ENCODE measurements at places on chromosomes 12 and 14.

- no peak for DNase-seq
Observed at GRCh38 chr14:86430853-86431252, 900.9 kb downstream of the FLRT2 start.

DNA sequence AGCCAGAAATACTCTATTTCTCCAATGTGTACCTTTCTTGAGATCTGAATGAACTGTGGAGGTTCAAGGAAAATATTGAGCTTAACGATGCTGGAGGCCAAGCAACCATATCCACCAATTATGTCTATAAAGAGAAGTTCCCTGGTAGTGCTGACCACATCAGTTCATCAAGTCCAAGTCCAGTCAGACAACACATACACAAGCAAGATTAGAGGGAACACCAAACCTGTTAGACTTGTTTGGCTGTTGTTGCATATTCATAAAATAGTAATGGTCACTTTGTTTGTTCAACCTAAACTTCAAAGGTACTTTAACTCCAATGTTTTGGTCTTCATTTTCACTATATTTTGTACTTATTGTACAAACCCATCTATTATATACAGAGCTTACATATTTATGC lies 81.6 kb downstream of the LMO3 start:
- no peak for DNase-seq

DNA sequence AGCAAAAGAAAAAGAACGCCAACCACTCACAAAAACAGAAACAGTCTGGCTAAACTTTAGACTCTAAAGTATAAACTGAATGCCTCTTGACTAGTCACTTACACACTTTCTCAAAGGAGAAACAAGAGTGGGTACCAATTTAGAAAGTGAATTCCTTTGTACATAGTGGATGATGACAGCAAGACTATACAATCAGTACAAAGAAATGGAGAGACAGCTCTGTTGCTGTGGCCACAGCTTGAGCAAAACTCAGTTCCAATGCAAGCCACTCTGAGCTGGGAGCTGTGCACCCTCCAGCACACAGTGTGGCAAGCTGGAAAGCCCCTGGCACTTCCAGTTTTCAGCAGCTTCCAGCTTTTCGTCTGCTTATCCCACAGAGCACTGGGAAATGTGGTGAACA lies 21.7 kb downstream of the NT5DC3 start:
- no peak for DNase-seq

GRCh38 chr14:99518441-99519346 lies 37.5 kb downstream of the CCNK start:
- DNase-seq, result peak; percentile 38

- no peak for DNase-seq
Observed at GRCh38 chr12:6347367-6348338, 5.8 kb upstream of the TNFRSF1A start.

- DNase-seq, result no peak
Observed at GRCh38 chr14:55412676-55413075, 1.0 kb upstream of the ATG14 start.

DNA sequence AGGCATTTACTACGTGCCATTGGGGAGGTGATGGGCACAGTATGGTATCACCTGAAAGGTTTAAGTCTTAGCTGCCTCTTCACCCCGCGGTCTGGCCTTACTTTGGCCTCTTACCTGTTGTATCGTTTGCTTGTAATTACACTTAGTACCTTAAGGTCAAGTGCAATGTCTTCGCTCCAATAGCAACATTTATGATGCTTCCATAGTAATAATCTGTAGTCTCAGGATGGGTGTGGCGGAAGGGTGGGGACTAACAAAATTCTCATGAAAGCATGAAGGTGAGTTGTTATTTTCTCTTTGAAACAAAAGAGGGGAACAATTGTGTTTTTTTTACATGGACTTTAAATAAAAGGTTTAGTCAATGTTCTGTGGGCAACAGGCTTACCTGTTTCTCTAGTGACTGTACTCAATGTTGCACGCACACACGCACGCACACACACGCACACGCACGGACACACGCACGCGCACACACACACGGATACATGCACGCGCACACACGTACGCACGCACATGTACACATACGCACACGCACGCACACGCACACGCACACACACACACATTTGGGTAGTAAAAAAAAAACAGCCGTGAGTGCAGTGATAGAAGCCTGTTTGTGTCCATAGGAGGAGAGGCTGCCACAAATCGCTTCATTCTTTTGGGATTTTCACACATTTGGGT lies 91.4 kb downstream of the DNAH10 start:
- no peak for DNase-seq

- no peak for DNase-seq
Observed at GRCh38 chr12:64218597-64218996, 3.5 kb downstream of the KICS2 start.

- no peak for DNase-seq
Observed at GRCh38 chr12:122304924-122305323, 38.6 kb upstream of the VPS33A start.

- DNase-seq, result no peak
Observed at GRCh38 chr14:95006051-95006450, 151.3 kb downstream of the DICER1 start.

GRCh38 chr12:13606290-13606689 lies 375.1 kb downstream of the GRIN2B start:
- no peak for DNase-seq

GRCh38 chr14:80955416-80955941 lies at the start of gene TSHR:
Gene TSHR, plus strand, starts transcription at chr14:80955621. Its CDS starts 60 bp downstream, at chr14:80955681.
- no peak for DNase-seq

GRCh38 chr14:103279142-103280025 lies 54.7 kb upstream of the EIF5 start:
- no peak for DNase-seq

Data from kidney capillary endothelial cell (primary cell).